Fibroblast of pulmonary artery (primary cell): ENCODE measurements at places on chromosomes 13 and 19.

DNA sequence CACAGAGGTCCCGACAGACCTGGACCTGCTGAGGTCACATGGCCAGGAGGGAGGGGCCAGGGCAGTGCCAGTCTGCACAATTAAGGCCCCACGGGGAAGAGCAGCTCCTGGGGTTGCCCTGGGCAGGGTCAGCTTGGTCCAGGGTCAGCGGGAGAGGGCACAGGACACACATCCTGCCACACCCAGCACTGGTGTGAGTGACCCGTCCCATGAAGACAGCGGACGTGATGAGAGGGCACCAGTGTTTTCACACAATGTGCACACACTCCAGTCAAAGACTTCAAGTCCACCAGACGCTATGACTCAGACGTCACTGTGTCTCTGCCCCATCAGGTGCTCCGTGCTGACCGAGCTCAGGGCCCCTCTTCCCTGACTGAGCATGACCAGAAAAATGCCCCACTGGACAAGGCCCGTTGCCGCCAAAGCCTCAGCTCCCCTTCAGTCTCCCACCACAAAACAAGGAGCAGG, 4.2 kb downstream of the TMEM259 start:
- DNase-seq = peak; percentile 54

DNA sequence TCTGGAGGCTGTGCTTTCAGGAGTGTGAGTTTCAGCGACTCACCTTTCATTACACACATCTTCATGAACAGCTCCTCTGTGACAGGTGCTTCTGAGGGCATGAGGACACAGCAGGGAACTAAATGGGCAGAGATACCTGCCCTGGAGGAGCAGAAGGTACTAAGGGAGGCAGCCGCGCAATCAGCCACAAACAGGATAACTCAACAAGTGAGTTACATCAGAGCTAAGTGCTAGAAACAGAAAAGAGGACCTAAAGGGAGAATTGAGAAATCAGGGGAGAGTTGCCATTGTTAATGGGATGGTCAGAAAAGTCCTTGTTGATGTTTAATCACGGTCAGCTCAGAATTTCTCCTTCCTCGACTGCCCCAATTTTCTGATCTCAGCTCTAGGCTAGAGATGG, 42.5 kb downstream of the SYDE1 start:
- no peak for DNase-seq

- DNase-seq = no peak
These were observed 136.0 kb downstream of the UQCRFS1 start for GRCh38 chr19:29076963-29077362.

- DNase-seq = no peak
These were observed 378.3 kb downstream of the GPC5 start for GRCh38 chr13:91776611-91777193.

DNA sequence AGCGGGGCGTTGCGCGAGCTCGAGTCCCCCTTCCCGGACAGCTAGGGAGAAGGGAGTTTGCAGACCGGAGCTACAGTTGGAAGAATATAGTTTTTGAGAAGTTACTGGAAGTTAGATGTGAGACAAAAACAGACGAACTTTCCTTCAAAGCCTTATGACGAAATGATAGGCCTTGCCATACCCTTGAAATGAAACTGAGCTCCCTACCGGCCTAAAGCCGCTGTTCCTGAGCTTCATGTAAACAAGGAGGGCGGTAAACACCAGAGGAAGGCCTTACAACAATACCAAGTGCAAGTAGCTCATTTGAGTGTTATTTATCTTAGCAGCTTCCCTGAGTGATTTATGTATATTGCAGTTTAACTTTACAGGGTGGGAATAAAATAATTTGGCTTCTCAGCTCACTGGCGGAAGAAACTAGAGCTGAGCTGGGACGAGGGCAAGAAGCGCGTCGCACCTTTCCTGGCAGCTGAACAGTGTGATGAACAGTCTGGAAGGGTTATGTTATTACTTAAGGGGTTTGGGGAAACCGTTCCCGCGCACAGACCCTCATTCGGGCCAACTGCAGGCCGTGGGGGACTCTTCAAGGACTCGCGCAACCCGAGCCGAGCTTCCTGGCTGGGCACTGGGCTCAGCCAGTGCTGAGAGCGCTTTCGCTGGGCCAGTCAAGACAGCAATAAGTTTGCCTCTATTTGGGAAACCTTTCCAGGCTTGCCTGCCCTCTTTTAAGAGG, 111.2 kb downstream of the KCNRG start:
- peak; percentile 54 for DNase-seq

- no peak for DNase-seq
These were observed 27.4 kb upstream of the GPR12 start for GRCh38 chr13:26787961-26788360.

GRCh38 chr13:50417597-50417996, 402.4 kb downstream of the KCNRG start:
- DNase-seq = no peak

GRCh38 chr19:19517235-19517619, 1.2 kb downstream of the NDUFA13 start:
- DNase-seq = no peak

- DNase-seq = no peak
These were observed 360.6 kb downstream of the HS6ST3 start for GRCh38 chr13:96450326-96451020.

GRCh38 chr13:86992251-86992650, 678.9 kb upstream of the SLITRK5 start:
- no peak for DNase-seq

- no peak for DNase-seq
These were observed 212.8 kb downstream of the FGF9 start for GRCh38 chr13:21883713-21884112.

DNA sequence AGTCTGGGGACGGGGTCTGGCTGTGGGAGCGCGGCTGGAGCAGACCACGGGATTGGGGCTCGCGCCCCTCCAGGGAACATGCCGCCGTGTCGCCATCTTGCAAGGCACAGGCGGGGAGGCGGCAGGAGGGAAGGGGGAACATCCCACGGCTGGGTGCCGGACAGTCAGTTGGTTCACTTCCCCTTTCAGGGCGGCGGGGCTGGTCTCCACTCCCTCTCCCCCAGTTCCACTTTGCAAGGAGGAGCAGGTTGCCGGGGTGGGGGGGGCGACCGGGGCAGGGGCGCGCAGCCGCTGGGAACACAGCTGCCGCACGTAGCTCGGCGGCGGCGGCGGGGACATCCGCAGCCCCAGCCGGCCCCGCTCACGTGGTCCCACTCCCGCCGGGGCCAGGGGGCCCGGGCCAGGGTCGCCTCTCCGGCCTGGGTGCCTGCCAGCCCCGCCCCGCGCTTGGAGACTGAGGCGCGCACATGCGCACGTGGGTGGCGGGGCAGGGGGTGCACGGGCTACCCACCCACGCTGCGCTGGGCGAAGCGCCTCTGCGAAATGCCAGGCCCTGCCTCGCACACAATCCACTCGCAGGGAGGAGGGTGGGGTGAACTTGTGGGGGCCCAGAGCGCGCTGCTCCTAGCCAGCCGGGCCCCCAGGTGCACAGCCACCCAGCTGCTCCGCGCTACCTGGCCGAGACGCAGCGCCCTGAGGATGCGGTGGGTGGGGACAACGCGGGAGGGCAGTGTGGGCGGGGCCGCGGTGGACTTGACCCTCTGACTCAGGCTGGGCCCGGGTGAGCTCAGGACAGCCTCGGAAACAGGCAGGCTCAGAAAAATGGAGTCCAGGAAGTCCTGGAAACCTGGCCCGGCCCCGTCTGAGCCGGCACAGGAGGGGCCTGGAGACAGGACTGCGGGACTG, 6.4 kb downstream of the KLF16 start:
- peak; percentile 71 for DNase-seq

DNA sequence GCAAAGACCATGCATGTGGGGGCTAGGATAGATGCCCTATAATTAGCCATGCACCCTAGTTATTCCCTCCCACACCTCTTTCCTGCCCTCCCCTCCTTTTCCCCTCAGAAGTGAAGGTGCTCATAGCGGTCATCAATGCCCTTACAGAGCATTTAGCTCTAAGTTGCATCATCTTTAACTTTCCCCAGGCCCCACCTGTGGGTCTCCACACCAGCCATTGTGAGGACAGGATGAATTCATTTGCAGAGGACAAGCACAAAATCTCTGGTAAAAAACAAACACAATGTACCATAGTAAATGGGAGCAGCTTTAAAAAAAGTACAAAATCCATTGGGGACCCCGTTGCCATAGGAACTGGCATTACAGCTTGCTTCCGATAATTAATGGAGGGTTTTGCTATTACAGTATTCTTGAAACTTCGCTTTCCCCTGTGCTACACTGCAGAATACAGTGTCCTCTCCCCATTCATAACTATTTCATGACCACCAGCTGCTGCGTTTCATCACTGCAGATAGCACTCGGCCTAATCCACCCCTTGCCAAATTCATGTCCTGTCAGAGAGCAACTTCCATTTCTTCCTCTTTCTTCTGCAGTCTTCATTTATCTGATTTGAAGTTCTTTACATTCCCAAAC, 110.5 kb downstream of the ZDHHC20 start:
- DNase-seq = peak; percentile 22

GRCh38 chr19:38658462-38659306, 11.2 kb downstream of the ACTN4 start:
- DNase-seq = peak; percentile 100

- peak; percentile 76 for DNase-seq
These were observed 610 bp downstream of the ZNF791 start for GRCh38 chr19:12611361-12611699.

DNA sequence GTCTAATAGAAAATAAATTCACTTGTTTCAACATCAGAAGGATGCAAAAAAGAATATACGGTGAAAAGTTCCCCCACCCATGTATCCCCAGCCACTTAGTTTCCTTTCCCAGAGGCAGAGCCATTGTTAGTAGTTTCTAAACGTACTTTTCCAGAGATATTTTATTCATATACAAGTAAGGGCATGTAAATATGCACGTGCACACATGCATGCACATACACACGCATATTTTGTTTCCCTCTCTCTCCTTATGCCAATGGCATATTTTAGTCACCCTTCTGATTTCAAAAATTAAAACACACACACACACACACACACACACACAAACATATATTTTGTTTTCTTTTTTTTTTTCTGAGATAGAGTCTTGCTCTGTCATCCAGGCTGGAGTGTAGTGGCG, 147.4 kb downstream of the PDS5B start:
- no peak for DNase-seq

DNA sequence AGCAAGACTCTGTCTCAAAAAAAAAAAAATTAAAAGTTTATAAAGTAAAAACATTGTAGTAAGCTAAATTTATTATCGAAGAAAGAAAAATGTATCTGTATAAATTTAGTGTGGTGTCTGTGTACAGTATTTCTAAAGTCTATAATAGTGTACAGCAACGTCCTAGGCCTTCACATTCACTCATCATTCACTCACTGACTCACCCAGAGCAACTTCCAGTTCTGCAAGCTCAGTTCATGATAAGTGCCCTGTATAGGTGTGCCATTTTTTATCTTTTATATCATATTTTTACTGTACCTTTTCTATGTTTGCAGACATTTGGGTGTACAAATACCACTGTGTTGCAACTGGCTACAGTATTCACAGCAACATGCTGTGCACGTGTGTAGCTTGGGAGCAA, 118.1 kb downstream of the TNFRSF19 start:
- no peak for DNase-seq

DNA sequence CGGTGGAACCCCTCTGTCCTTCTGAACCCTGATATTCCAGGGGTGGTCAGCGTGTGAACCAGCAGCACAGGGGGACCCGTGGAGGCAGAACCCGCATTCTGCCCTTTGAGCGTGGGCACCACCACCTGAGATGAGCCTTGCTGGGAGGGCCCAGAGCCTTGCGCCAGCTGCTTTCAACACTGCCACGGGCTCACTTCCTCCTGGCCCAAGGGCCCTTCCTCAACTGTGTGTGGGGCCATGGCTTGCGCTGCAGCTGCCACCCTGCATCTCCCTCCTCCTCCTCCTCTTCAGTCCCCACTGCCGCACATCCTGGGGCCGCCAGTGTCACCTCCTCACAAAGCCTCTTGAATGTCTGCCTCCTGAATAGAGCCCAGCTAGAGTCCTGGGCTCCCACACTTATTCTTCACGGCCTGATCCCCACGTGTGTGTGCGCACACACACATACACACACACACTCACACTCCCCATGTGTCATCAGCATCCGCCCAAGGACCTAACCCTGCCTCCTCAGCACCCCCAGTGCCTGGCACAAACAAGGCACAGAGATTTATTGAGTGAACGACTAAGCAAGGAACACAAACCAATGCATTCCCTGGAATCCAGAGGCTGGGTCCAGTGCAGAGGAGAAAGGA, 26.9 kb upstream of the TMEM160 start:
- no peak for DNase-seq

DNA sequence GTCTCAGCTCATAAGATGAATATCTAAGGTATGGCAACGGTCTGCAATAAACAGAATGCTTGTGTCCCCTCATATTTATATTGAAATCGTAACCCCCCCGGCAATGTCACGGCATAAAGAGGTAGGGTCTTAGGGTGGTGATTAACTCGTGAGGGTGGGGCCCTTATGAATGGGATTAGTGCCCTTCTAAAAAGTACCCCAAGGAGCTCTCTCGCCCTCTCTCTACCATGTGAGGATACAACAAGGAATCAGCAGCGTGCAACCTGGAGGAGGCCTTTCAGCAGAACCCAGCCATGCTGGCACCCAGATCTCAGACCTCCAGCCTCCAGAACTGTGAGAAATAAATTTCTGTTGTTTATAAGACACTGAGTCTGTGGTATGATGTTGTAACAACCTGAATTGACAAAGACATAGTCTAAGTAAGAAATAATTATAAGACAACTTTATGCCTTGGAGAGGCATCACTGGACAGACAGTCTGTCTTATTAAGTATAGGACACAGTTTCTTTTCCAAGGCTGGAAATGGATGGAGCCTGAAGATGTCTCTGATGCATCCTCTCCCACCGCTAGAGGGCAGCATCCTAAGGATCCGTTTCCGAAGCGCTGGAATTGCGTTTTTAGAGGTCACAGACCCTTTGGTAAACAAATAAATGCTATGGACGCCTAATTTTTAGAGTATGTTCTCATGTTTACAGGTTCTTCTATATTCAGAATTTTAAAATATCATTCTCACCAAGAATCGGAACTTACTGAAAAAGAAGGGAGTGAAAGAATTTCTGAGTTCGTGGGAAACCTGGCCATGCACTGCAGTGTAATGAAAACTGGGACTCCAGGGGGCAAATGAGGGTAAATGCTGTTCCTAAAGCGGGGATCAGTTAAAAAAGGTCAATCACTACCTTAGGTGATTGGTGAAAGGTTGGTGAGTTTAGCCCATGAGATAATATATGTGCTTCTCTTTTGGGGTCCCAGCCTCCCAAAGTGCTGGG, 13.3 kb upstream of the LEUTX start:
- DNase-seq = peak; percentile 66

GRCh38 chr19:45409557-45409920, 3.1 kb downstream of the POLR1G start:
- DNase-seq = no peak

GRCh38 chr13:102322211-102322610, 79.6 kb downstream of the FGF14 start:
- no peak for DNase-seq

DNA sequence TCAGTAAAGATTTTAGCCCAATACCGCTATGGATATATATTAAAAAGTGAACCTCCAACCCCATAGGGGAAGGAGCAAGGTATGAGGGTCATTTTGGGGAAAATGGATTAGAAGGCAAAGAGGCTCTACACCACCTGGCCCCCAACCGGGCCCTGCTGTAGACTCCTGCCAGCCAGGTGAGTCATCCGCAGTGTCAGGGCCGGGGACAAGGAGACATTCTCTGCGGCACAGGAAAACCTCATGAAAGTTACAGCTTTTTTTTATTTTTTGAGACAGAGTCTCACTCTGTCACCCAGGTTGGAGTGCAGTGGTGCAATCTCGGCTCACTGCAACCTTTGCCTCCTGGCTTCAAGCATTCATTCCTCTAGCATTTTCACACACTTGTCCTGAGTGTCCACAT, 32.0 kb downstream of the ZFR2 start:
- DNase-seq = no peak
